ENCODE measurements at places on chromosomes 6 and 20.

- DNase-seq, result peak; percentile 43
These were observed 39.0 kb upstream of the PLN start for GRCh38 chr6:118509009-118509617.

GRCh38 chr6:31493875-31494694, 3.9 kb upstream of the MICB start:
- peak; percentile 93 for DNase-seq

- DNase-seq, result peak; percentile 75
These were observed 702 bp upstream of the TNFAIP3 start for GRCh38 chr6:137866200-137866913.

GRCh38 chr6:113734982-113735381, 122.2 kb upstream of the MARCKS start:
- DNase-seq, result peak; percentile 35

DNA sequence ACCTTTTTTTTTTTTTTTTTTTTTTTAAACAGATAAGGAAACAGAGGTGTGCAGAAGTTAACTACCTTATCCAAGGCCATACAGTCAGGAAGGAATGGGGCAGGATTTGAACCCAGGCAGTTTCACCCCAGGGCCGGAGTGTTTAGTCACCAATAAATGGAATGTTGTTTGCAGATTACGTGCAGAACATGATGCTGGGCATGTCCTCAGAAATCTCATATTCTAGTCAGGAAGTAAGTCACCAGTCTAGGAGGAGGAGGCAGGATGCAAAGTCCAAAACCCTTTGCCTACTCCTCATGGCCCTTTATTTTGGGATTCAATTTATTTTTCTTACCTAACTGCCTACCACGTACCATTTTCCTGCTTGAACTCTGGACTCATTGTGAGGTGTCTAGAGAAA, 57.1 kb upstream of the LRRC1 start:
- no peak for DNase-seq

- no peak for DNase-seq
These were observed 672.7 kb downstream of the QKI start for GRCh38 chr6:164087211-164087610.

DNA sequence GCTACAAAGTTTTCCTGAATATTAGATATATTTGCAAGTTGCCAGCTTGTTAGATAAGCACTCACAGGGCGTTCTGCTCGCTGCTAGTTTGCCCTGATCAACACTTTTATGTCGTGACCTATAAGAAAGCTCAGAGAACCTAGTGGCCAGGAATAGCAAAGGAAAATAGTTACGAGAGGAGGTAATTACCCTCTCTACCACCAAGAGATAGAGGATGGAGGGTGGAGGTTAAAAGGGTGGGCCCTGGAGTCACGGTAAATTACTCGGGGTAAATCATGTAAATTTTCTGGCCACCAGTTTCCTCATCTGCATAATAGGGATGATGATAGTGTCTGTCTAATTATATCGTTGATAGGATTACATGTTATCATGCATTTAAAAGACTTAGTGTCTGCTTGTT, 87.2 kb downstream of the JPH2 start:
- DNase-seq, result no peak

GRCh38 chr6:10640412-10640811, 54.0 kb downstream of the C6orf52 start:
- DNase-seq, result no peak

- DNase-seq, result no peak
These were observed 258.1 kb downstream of the ZNF217 start for GRCh38 chr20:53335555-53335954.

- DNase-seq, result peak; percentile 40
These were observed 230.7 kb downstream of the PHACTR1 start for GRCh38 chr6:12947151-12947871.

GRCh38 chr6:34993213-34993612, 104.2 kb downstream of the ANKS1A start:
- DNase-seq, result no peak

GRCh38 chr6:2911171-2911570, 8.1 kb upstream of the SERPINB9 start:
- no peak for DNase-seq

DNA sequence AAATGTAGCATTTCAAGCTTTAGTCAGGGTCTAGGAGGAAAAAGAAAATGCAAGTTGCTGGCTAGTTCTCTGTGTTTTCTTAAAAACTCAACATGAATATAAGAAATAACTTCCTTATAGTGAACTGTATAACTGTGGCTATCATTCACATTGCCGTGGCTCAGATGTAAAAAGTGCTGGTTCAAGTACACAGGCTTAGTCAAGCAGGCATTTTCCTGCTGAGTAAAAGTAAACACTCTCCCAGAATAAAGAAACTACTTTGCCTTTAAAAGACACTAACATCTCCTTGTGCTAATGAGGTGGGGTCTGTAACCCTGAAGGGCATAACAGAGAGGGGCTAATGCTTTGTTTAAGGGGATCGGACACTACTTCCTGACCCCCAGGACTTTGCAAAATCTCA, 3.3 kb downstream of the ATP5F1E start:
- DNase-seq, result no peak

DNA sequence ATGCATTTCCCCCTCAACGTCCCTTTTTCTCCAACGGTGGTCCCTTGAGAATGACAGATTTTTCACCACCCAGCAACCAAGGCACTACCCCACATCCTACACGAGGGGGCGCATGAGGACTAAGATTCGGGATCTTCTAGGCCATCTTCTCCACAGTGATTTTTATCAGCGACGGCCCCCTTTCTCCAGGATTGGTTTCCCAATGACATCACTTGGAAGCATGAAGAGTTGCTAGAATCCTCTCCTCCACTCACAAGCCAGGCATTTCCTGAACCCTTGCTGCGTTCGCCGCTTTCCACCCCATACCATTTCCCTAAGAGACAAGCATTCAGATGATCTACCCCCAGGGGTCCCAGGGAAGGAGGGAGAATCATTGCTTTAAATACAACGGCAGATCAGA, 252.0 kb downstream of the HIVEP2 start:
- DNase-seq, result peak; percentile 77

DNA sequence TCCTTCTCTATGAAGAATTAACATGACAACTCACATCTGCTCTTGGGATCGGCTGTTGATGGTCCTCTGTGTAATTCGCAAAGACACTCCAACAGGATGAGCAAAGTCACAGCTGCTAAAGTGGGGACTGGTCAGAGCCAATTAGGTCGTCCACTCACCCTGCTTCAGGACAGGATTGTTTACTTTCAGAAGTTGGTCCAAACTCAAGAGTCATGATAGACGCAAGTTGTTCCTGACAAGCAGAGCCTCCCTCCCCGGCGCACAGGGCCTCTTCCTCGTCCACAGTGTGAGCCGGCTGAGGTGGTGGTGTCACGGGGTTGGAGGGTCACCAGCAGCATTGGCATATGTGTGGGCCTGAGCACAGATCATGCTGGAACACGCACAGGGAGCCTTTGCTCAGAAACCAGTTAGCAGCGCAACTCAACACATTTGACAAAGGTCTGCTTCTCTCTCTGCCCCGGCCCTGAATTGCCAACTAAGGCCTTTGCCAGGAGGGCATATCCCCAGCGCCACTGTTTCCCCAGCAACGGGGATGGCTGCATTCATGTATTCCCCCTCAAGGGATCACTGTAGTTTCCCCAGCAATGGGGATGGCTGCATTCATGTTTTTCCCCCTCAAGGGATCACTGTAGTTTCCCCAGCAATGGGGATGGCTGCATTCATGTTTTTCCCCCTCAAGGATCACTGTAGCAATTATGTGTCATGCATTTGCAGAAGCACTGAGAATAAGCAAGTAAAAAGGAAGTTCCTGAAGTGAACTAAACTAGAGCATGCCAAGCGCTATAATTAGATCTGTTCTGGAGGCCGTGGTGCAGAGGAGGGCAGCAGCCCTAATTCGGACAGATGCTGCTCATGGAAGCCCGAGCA, 111.7 kb downstream of the THBS2 start:
- peak; percentile 67 for DNase-seq

DNA sequence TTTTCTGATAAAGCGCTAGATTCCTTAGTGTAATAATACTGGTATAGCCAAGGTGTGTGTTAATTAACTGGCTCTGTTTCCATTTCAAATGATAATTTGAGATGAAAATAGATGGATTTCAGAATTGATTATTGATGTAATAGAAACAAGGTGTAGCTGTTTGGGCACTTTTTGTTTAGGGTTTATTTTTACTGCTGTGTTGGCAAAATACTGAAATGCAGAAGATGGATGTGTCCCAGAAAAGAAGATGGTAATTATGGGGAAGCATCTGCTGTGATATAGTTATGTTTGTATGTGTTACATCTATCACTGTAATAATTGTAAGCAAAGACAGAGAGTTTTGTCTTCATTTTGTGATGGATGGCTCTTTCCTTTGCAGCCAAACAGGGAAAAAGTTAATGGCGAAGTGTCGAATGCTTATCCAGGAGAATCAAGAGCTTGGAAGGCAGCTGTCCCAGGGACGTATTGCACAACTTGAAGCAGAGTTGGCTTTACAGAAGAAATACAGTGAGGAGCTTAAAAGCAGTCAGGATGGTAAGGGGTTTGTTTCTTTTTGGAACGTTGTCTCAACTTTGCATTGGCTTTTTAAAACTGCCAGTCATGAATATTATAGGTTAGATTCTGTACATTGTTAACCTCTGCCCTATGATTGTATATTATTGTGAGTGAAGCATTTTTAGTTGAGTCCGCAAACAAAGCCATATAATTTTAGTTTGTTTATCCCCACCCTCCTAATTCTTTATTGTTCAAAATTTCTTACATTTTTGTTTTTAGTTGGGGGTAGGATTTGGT, 8.6 kb upstream of the ACAT2 start:
- DNase-seq, result no peak

GRCh38 chr6:89750338-89750737, 69.3 kb downstream of the MDN1 start:
- no peak for DNase-seq

GRCh38 chr6:168562576-168563151, 121.7 kb downstream of the SMOC2 start:
- DNase-seq, result no peak

- no peak for DNase-seq
These were observed 73.0 kb downstream of the PDSS2 start for GRCh38 chr6:107386340-107386739.

GRCh38 chr6:49145280-49145679, 317.8 kb downstream of the MMUT start:
- DNase-seq, result no peak

- peak; percentile 82 for DNase-seq
These were observed 346.5 kb upstream of the PLCB4 start for GRCh38 chr20:8722277-8722928.

- no peak for DNase-seq
These were observed 8.8 kb upstream of the TREML2 start for GRCh38 chr6:41209547-41210320.

- no peak for DNase-seq
These were observed 43.3 kb downstream of the EPHA7 start for GRCh38 chr6:93376026-93376540.

DNA sequence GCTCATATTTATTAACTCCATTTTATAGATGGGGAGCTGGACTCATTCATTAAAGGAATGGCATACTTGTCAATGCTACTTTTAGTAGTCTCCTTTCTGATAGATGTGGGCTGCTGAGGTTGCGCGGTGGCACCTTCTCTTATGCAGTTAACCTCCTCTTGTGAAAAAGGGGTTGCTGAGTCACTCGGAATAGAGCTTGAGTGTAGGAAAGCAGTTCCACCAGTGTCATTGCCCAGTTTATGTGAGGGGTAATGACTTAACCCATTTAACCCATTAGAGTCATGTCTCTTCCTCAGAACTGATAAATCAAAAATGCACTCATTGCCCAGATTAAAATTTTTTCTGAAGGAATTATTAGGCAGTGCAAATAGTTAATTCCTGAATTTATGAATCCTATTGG, 6.3 kb downstream of the MAPK14 start:
- peak; percentile 59 for DNase-seq

GRCh38 chr6:40049128-40049527, 114.9 kb upstream of the MOCS1 start:
- peak; percentile 25 for DNase-seq

- no peak for DNase-seq
These were observed 380.5 kb downstream of the TFAP2B start for GRCh38 chr6:51199105-51199552.

- no peak for DNase-seq
These were observed 13.5 kb upstream of the RAB5IF start for GRCh38 chr20:36591854-36592641.

GRCh38 chr6:7413151-7413823, 23.7 kb downstream of the RIOK1 start:
- no peak for DNase-seq

GRCh38 chr6:94735270-94735669, 842.1 kb upstream of the MANEA start:
- no peak for DNase-seq

GRCh38 chr20:59253779-59254319, 46.6 kb upstream of the EDN3 start:
- peak; percentile 95 for DNase-seq

GRCh38 chr6:38572186-38572813, 67.4 kb downstream of the BTBD9 start:
- no peak for DNase-seq

DNA sequence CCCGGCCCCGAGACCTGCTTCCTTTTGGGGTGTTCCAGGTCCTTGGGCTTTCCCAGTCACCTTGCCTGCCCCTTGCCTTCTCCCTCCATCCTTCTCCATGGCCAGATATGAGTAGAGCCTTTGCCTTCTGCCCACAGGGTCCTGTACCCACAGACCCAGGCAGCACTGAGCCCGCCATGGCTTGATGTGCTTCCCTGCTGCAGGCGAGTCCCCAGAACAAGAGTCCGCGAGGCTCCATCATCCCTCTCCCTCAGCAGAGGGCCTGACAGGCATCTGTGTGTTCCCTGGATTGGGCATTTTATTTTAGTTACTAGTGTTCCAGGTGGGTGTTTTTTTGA, 21.9 kb downstream of the PYGB start:
- no peak for DNase-seq

DNA sequence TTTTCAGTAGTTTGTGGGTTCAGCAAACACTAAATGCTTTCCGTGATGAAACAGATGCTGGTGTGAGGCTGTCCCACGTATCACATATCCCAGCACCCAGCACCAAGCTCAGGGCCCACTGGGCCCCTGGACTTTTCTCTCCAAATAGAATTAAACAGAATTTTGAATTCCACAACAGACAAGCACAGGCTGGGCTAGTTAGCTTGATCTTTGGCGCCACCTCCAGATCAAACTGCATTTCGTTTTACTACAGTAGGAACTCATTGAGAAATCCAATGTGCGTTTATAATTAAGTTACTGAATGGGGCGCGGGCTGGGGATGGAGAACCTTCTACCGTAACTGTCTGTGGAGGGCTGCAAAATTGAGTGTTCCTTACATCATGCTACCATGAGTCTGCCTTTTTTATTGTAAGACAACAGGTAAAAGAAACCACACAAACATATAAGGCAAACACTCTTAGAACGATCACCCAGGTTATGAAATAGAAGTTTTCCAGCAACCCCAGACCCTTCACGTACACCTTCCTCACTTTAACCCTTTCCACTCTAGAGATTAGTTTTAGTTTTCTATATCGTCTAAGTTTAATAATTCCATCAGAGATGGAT, 107.8 kb downstream of the ZFP64 start:
- peak; percentile 73 for DNase-seq

- DNase-seq, result no peak
These were observed 54.0 kb upstream of the SNX9 start for GRCh38 chr6:157768863-157769551.

- peak; percentile 81 for DNase-seq
These were observed 7.0 kb downstream of the DYNLRB1 start for GRCh38 chr20:34522969-34523871.

Data from NB4 (cell line).